ENCODE measurements at places on chromosomes 5 and 9. TPM values are rescaled to one million over a fixed set of nuclear protein-coding genes. Genes with fewer than 3 reads are reported as not detected.

MARVELD2 gene
- 0.32 TPM for total RNA-seq

UAP1L1 gene
- 10.7 TPM for total RNA-seq

LRRC26 gene
- not detected for total RNA-seq

ACER2 gene
- 10.9 TPM for total RNA-seq

TLX3 gene
- total RNA-seq, result not detected

TMEM171 gene
- 12.5 TPM for total RNA-seq

SELENOP gene
- 25.3 TPM for total RNA-seq

GABRB2 gene
- total RNA-seq, result not detected

CSF1R gene
- not detected for total RNA-seq

ITGA2 gene
- total RNA-seq, result 10.5 TPM

DEPDC1B gene
- 1.3 TPM for total RNA-seq

ENTPD2 gene
- not detected for total RNA-seq

BARHL1 gene
- not detected for total RNA-seq

POU4F3 gene
- total RNA-seq, result not detected

AGXT2 gene
- not detected for total RNA-seq

QRFP gene
- total RNA-seq, result not detected

CA9 gene
- total RNA-seq, result 8.3 TPM

CCL28 gene
- 2.9 TPM for total RNA-seq

FTMT gene
- not detected for total RNA-seq

DOCK8 gene
- 0.36 TPM for total RNA-seq

LECT2 gene
- not detected for total RNA-seq

CCNO gene
- 0.97 TPM for total RNA-seq

PAEP gene
- not detected for total RNA-seq

TMOD1 gene
- total RNA-seq, result 0.18 TPM

IL4 gene
- not detected for total RNA-seq

PCDHB2 gene
- total RNA-seq, result 1.3 TPM

FAXDC2 gene
- 7.8 TPM for total RNA-seq

THBS4 gene
- total RNA-seq, result 0.16 TPM

TTC16 gene
- total RNA-seq, result not detected

C9orf50 gene
- not detected for total RNA-seq

SV2C gene
- not detected for total RNA-seq

IL31RA gene
- total RNA-seq, result 0.18 TPM

NMRK1 gene
- 23.6 TPM for total RNA-seq

LRRC19 gene
- total RNA-seq, result not detected

EGR1 gene
- 64.1 TPM for total RNA-seq

DIPK1B gene
- 20.1 TPM for total RNA-seq

GPR21 gene
- total RNA-seq, result not detected

TRIP13 gene
- 6.1 TPM for total RNA-seq

EGFLAM gene
- total RNA-seq, result 1.6 TPM

APBB3 gene
- 9.6 TPM for total RNA-seq

LHX3 gene
- not detected for total RNA-seq

PCDHB14 gene
- 0.54 TPM for total RNA-seq

DMRT3 gene
- total RNA-seq, result not detected

CD180 gene
- total RNA-seq, result not detected

RASGEF1C gene
- total RNA-seq, result not detected

IFNA2 gene
- total RNA-seq, result not detected

PCDHGB4 gene
- total RNA-seq, result 16.8 TPM

IL9 gene
- not detected for total RNA-seq

PCDHGB1 gene
- 0.81 TPM for total RNA-seq

ANAPC2 gene
- 20.3 TPM for total RNA-seq

LCN12 gene
- total RNA-seq, result not detected

PCDHA1 gene
- total RNA-seq, result not detected

PDE6A gene
- not detected for total RNA-seq

PCA3 gene
- total RNA-seq, result not detected

PGM5 gene
- total RNA-seq, result 0.18 TPM

IL13 gene
- not detected for total RNA-seq

ANKRD55 gene
- total RNA-seq, result 0.32 TPM

SPATA31A7 gene
- not detected for total RNA-seq

SLC6A19 gene
- total RNA-seq, result not detected
